ENCODE measurements at places on chromosomes 3 and 15.
A peak's percentile ranks its signal among the peaks of the same experiment; 100 is the strongest.

DNA sequence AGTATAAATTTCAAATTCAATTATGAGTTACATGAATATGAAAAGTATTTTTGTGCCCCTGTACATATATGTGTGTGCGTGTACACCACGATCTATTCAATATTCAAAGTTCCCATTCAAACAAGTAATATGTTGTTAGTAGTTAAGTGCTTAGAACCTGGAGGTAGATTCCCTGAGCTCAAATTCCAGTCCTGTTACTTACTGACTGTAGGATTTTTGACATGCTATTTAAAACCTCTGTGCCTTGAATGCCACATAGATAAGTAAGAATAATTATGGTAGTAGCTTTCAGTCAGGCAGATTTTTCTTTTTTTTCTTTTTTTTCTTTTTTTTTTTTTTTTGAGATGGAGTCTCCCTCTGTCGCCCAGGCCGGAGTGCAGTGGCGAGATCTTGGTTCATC, 53.3 kb upstream of the CMSS1 start:
- no peak for DNase-seq

DNA sequence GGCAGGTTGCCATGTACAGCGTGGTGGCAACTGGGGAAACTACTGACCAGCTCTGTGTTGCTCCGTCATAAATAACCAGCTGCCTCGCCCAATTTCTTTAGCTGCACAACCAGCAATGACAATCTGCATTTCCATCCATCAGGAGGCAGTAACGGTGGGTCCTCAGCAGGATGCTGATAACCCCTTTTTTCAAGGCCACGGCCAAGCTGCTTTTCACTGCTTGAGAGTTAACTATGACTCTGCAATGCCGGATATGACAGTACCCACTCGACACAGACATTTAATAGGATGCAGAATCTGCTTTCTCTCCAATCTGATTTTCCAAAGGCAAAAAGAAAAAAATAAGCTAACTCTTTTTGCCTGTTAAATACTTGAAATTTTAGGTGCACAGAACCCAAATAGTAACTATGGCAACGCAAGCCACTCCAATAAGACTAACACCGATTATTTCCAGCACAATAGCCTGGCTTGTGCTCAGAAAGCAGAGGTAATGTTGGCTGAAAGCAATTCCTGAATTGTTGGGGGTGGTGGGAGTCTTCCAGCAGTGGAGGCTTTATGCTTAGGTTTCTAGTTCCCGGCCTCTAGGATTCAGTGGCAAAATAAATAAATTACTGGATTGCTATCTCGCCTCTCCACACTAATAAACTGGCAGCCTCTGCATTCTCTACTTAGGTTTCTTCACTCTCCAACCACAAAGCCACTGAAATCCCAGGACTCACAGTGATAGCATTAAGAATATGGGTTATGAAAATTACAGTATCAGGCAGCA, 31.2 kb upstream of the SRGAP3 start:
- DNase-seq: no peak

DNA sequence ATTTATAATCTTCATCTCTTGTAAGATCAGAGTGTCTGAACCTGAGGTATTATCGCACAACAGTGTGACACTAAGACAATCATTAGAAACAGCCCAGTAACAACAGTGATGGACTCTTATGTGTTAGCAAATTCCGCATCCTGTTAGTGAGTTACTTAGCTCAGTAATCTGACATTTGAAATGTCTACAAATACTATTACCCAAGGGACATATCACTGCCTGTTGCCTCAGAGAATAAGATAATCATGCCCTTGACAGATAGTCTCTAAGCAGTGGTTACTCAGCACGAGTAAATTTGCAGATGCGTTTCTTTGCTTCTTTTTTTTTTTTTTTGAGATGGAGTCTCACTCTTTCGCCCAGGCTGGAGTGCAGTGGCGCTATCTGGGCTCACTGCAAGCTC, 13.4 kb upstream of the RTP1 start:
- no peak for DNase-seq

DNA sequence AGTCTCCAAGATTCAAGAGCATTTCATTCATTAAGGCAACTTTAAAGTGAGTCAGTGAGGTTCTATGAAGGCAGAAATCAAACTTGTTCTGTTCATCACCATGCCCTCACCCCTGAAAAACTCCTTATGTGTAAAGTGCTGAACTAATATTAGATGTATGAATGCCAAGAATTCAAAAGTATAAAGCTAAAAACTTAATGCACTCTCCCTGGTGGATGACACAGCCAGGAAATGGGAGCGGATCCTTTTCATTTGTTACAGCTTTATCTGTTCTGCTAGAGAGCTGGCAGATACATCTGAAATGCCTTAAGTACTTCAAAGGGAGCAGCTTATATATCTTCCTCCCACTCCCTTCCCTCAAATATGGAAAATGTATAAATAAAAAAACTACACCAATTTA, 8.2 kb downstream of the TXNRD3 start:
- DNase-seq: no peak

DNA sequence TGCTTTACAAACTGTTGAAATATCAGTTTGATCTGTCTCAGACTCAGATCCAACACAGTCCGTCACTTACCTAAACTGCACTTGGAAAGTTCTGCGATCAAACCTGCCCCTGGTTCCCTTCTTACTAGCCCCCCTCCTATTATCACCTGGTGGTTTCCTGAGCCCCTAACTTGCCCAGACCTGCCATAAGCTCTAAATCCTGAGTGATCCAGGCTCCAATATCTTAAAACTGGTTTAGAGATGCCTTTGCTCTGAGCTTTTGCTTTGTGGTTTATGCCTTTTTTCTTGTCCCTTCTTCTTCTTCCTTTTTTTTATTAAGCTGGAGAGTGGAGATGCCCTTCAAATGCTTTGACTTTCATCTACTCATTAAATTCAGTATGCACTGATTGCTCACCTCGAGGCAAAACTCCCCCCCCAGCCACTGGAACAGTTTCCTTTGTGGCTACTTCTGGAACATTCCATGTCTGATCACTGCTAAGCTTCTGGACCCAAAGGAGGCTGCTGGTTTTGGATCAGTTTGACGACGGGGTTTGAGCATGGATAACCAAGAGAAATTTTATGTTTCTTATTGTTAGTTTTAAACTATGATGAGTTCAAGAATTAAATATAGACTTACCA, 3.5 kb upstream of the ITGB5 start:
- no peak for DNase-seq

DNA sequence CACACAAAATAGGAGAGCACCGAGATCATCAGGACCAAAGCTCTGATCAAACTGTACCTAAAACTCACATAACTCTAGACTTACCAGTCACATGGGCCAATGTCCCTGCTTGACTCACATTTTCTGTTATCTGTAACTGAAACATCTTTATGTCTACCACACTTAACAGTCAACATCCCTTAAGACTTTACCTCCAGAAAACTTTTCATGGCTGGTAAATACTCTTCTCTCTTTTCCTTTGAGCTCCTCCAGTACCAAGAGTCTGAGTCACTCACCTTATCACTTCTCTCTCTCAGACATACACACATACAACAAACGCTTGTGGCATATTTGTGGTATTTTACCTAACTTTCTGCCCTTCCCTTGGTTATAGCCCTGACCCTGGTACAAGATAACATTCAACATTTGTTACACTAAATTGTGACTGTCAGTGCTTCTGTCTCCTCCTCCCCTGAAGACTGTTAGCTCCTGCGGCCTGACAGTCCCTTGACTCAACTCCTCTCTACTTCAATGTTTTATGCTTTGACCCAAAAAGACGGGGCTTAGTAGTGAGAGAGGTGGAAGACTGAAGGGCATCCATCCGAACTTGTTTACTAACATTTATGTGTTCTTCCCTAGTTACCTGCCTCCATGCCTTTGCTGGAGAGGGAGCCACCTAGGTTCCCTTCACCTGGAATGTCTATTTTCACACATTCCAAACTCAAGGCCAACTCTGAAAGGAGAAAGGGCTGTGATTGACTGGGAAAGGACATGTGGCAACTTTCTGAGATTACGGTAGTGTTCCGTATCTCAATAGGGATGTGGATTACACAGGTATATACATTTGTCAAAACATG, 3.7 kb upstream of the EFHB start:
- peak; percentile 28 for DNase-seq

GRCh38 chr15:35173444-35174118, 88.5 kb upstream of the NANOGP8 start:
- DNase-seq: peak; percentile 2

GRCh38 chr3:168951884-168952283, 711.6 kb downstream of the MECOM start:
- DNase-seq: no peak

GRCh38 chr15:57329582-57330367, 46.5 kb upstream of the CGNL1 start:
- no peak for DNase-seq

DNA sequence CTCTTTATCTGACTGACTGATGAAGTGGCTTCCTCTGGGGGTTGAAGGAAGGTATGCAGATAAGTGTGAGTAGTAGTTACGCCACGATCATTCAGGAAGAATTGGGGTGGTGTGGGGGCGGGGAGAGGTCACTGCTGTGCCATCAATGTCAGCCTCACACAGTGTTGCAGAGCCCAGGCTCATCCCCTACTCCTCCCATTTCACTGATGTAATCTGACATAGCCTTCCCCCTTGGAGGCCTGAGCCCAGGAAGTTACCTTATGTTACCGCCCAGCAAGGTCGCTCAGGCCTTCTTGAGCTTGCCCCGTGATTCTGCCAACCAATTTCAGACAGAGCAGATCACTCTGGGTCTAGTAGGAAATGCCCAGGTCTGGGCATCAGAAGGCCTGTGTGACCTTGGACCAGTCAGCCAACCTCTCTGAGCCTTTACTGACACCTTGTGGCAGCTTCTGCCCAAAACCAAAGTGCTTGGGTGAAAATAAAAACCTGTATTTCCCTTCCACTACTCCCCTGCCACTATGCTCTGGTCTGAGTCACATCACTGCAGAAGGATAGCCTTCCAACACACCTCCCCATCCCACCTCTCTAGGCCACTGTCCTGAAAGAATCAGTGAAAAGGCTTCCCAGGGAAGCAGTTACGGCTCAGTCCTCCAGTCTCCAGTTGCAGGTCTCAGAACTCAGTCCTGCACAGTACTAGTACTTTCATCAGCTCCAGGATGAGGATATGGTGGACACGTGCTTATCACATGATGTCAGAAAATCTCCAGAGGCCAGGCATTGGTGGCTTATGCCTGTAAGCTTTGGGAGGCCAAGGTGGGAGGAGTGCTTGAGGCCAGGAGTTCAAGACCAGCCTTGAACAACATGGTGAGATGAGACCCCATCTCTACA, 28.1 kb upstream of the INSYN1 start:
- no peak for DNase-seq

GRCh38 chr3:183812761-183813445, 12.5 kb downstream of the MAP6D1 start:
- DNase-seq: no peak

Measured in SW480 (cell line).